ENCODE measurements at places on chromosomes 12 and 14.
A peak's percentile ranks its signal among the peaks of the same experiment; 100 is the strongest.

- no peak for DNase-seq
Observed at GRCh38 chr12:65182012-65182739, 12.8 kb downstream of the LEMD3 start.

GRCh38 chr12:96044017-96044942 is 8.9 kb upstream of the LTA4H start:
- DNase-seq: no peak

GRCh38 chr14:85142982-85143381 is 387.0 kb upstream of the FLRT2 start:
- no peak for DNase-seq

- DNase-seq: no peak
Observed at GRCh38 chr14:24132061-24132685, 1.7 kb downstream of the FITM1 start.

GRCh38 chr12:4506430-4506829 is 32.3 kb upstream of the RAD51AP1 start:
- no peak for DNase-seq

GRCh38 chr14:60183741-60184140 is 18.5 kb upstream of the DHRS7 start:
- no peak for DNase-seq

DNA sequence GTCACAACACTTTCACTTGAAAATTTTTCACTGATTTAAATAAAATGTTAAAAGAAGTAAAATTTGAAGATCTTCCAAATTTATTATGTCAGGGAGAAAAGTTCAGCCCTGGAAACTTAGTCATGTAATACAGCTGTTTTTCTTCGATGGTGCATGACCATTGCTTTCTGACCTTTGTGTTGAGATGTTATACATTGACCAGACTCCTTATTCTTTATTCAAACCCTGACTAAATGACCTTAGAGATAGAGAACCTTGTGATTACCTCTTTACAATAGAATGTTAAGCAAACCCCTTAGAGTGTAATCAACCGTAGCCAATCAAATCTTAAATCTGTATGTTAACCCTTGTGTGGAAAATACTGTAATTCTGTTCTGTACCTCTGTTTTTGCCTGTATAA is 34.5 kb downstream of the PLCZ1 start:
- DNase-seq: no peak

- DNase-seq: peak; percentile 89
Observed at GRCh38 chr12:9364224-9365176, 156.3 kb upstream of the PZP start.

DNA sequence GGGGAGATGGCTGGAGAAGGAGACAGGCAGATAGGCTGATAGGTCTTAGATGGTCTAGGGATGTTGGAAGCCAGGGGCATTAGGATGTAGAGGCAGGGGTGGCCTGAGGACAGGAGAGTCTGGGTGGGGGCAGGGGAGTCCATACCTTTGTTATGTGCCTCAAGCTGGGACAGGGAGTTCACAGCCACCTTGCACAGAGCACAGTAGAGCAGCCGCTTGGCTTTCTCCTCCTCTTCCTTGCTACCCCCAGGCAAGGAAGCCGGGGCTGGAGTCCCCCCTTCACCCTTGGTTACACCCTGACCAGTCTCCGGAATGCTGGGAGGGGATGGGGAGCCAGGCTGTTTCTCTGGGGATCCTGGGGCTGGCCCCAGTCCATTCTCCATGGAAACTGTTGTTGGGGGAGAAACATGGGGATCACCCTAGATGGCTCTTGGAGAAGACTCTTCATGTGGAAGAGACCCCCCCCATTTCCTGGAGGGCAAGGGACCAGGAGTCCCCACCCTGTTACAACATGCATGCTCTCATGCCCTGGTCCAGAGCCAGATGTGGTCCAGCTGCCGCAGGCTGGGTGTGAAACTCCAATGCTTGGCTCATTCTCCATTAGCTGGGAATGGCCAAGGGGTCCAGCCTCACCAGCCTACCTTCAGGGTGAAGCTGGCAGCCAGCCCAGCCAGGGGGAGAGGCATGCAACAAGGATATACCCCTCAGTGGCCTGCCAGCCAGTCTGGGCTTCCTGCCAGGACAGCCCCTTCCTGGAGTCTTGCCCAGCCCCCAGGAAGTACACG is 7.2 kb upstream of the GPR84 start:
- DNase-seq: no peak

All from NCI-H526 (cell line).